ENCODE measurements at places on chromosomes 2 and 18.

DNA sequence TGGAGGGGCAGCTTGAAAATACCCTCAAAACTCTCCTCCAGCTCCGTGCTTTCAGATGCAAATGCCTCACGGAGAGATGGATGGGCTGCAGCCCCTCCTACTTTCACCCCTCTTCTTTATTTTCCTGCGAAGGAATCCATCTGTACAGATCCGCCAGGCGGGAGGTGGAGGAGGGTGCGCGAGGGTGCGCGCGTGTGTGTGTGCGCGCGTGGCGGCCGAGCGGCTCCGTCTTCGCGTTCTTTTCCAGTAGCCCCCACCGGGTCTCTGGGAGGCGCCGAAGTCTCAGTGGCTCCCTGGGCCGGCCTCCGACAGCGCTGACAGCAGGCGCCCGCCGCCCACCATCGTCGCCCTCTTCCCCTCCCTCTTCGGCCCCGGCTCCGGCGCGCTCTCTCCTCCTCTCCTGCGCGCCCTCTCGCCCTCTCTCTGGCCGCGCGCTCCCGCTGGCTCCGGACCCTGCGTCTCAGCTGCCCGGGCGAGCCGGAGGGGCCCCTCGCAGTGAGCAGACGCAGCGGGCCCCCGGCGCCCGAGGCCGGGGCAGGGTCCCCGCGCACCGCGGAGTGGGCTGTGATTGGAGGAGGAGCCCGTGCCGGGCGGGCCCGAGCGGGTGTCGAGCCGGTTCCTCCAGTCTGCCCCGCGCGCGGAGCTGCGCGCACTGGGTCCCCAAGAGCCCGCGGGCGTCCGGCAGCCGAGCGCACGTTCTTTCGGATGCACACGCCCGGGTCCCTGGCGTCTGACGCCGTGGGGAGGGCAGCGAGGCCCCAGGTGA, at the start of gene CDH7:
CDH7 (plus strand) TSS at position 624 of the 766 bp plus-strand sequence. CDS start 11,831 bp downstream, outside the sequence.
- H3K4me1 ChIP-seq = peaks cover 8% of the 10 kb centered on the region
- DNase-seq = no peak
- H3K27me3 ChIP-seq = peaks cover 3% of the 10 kb centered on the region
- no peaks in the 10 kb centered on the region for H3K36me3 ChIP-seq
- H3K4me3 ChIP-seq = peak within 1 kb of the TSS; percentile 76

DNA sequence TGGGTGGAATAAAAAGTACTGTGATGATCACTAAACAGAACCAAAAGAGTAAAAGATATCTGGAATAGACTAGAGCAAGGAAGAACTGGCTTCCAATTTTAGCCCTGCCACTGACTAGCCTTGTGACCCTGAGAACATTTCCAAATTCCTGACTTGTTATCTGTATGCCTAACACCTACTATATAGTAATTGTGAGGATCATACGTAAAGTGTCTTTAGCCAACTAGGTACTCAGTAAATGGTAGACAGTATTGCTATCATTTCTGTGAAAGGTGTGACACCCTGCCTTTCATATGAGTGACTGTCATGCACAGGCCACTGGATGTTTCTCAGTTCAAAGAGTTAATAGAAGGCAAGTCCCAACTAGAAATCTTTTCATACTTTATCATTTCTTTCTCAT, 29.8 kb downstream of the CYTIP start:
- H3K27ac ChIP-seq = no peak overlapping the region
- H3K4me1 ChIP-seq = no peaks in the 10 kb centered on the region
- no peaks in the 10 kb centered on the region for H3K36me3 ChIP-seq
- H3K4me3 ChIP-seq = no peak overlapping the region

DNA sequence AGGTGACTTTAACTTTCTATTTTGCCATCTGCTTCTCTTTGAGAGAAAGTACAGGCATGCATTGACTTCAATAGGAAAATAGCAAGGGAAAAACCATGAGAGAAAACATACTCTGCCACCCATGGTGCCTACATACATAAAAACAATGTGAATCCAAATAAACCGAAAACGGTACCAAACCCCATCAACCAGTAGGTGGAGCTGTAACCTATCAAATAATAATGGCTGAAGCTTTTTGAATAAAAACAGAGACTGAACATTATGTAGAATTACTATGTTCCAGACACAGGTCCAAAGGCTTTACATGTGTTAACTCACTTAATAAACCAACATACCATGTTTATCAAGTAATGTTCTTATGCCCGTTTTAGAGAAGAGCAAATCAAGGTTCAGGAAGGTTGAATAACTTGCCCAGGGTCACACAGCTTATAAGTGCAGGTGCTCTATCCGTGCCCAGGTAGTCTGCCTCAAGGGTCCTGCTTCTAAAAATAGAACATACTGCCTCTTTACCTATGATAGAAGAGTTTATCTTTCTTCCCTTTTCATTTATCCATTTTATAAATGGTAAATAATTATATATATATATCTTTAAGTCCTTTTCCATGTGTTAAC, 293.9 kb upstream of the SYT4 start:
- H3K36me3 ChIP-seq = no peaks in the 10 kb centered on the region
- H3K27ac ChIP-seq = no peak overlapping the region
- no peaks in the 10 kb centered on the region for H3K27me3 ChIP-seq
- DNase-seq = peak; percentile 70
- no peaks in the 10 kb centered on the region for H3K4me1 ChIP-seq

- H3K27ac ChIP-seq = no peak overlapping the region
- no peaks in the 10 kb centered on the region for H3K27me3 ChIP-seq
- no peak for DNase-seq
- no peaks in the 10 kb centered on the region for H3K4me1 ChIP-seq
These were observed 59.1 kb upstream of the IL1RL1 start for GRCh38 chr2:102252236-102252635.

DNA sequence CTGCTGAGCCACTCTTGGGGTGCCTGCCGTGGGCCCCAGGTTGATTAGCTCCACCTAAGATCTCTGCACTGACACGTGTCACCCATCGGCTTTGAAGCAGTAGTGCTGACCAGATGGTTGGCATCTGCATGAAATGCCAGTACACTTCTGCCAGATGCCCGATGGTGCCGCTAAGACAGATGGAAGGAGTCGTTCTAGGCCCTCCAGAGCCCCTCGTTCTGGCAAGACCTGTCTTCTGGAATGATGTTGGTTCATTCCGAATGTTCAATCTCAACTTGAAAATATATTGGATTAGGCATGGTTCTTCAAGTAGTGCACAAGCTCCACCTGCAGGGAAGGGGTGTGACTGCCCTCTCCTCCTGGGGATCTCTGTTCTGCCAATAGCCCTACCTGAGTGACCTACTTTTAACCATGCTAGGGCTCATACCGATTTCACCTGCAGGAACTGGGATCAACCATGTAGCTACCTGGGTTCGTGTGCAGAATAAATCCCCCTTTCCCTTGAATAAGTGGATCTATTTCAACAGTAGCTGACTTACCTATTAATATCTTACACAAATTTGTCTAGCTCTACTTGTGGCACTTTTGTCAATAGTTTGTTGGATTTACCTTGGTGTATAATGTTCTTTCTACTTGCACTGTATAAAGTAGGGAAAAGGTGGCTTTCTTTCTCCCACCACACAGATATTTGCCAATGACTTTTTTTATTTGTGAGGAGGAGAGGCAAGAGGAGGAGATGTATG, 342.6 kb downstream of the CTNNA2 start:
- DNase-seq = no peak
- no peaks in the 10 kb centered on the region for H3K27me3 ChIP-seq
- H3K4me3 ChIP-seq = no peak overlapping the region
- no peak overlapping the region for H3K27ac ChIP-seq
- no peaks in the 10 kb centered on the region for H3K36me3 ChIP-seq

DNA sequence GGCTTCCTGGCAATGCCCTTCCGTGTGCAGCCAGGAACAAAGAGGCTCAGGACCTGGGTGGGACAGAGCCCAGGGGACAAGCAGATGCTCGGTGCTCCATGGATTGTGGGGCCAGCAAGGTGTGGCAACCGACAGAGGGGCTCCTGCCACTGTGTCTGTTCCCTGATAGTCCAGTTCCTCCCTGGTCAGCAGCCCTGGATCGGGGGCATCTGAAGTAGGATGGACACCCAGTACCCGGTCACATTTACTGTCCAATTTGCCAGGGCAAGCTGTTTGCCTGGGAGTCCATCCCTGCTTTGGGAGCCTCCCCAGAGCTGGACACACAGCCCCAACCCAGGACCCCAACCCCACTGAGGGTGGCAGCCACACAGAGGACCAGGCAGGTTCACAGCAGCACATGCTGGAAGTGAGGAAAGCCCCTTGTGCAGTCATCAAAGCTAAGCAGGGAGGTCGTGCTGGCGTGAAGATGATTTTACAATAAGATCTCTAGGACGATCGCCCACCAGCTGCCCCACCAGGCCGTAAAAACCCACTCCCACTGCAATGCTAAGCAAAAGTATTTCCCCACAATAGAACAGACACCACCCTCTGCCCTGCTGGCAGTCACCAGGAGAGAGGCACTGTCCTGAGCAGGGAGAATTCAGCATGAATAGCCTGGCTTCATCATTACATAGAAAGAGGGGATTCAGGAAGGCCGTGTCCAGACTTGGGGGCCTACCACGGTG, 141.7 kb downstream of the NDUFA10 start:
- DNase-seq = no peak
- H3K36me3 ChIP-seq = no peaks in the 10 kb centered on the region
- peaks cover 6% of the 10 kb centered on the region for H3K4me1 ChIP-seq
- no peak overlapping the region for H3K4me3 ChIP-seq

- no peak overlapping the region for H3K27ac ChIP-seq
- DNase-seq = no peak
- no peak overlapping the region for H3K4me3 ChIP-seq
- peaks cover 8% of the 10 kb centered on the region for H3K4me1 ChIP-seq
- no peaks in the 10 kb centered on the region for H3K36me3 ChIP-seq
These were observed 13.0 kb downstream of the KIF5C start for GRCh38 chr2:148888003-148888501.

GRCh38 chr18:51078026-51078425, 48.0 kb downstream of the SMAD4 start:
- no peaks in the 10 kb centered on the region for H3K27me3 ChIP-seq
- H3K36me3 ChIP-seq = peaks cover 11% of the 10 kb centered on the region
- DNase-seq = no peak
- no peak overlapping the region for H3K27ac ChIP-seq
- no peak overlapping the region for H3K4me3 ChIP-seq

Measured in trophoblast cell (in vitro differentiated cells and primary cell).